Stimulated activated CD4-positive, alpha-beta T cell treated with anti-CD3 and anti-CD28 coated beads, Interleukin-12 subunit alpha, Interleukin-12 subunit beta, amount 100 ng/mL, for 4 hours (primary cell): ENCODE measurements at places on chromosomes 3 and 15.

DNA sequence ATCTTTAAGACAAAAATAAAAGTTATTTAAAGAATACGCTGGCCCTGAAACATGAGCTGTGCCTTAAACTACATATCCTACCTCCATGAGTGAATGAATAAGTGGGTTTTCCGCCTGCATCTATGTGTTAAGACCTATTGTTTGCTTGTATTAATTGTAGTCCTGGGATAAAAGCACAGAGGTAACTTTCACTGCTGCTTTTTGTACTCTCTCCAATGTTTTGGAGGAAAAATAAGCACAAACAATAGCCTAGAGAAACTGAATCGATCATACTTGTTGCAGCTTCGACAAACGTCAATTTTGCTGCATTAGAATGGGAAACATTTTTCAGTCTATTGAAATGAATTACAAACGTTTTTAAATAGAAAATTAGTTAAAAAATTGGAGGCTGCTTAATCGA lies 1.3 kb upstream of the CTNNB1 start:
- DNase-seq, result no peak

- no peak for DNase-seq
Measured at GRCh38 chr15:70826634-70827033, 27.3 kb downstream of the LARP6 start.

GRCh38 chr15:90565866-90566265 lies 36.1 kb downstream of the CRTC3 start:
- no peak for DNase-seq

- DNase-seq, result no peak
Measured at GRCh38 chr3:54273791-54274190, 151.4 kb downstream of the CACNA2D3 start.

GRCh38 chr3:117910820-117911521 lies 1123.7 kb downstream of the IGSF11 start:
- no peak for DNase-seq

DNA sequence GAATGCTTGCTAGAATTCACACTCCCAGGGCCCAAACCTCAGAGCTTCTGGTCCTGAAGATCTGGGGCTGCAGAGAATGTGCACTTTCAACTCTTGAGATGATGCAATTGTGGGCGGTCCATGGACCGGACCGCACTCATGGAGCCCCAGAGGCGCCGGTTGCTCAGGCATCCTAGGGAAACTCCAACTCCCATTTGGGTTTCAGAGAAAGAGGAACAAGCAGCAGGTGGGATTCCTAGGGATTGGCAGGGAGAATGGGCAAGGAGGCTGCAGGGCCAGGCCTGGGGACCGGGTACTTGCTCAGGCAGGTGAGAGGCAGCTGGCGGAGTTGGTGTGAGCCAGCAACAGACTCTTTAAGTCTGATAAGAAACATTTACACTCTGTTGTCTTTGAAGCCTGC lies 3.5 kb downstream of the NOX5 start:
- no peak for DNase-seq

DNA sequence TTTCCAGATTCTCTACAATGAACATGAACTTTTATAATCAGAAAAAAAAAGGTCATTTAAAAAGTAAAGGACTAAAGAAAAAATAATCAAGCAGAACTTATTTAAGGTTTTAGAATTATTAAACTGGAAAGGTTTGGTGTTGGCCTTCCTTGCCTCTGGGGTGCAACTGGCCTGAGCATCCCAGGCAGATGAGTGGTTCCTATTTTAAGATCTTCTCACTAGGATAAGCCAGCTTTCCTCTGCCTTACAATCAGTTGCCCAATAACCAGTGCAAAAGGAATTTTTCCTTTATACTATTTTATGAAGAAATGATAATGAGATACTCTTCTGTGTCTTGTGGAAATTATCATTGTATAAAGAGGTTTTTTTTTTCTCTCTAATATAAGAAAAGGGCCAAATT lies 56.6 kb downstream of the SEC22A start:
- no peak for DNase-seq

- DNase-seq, result no peak
Measured at GRCh38 chr3:100966049-100966491, 27.2 kb downstream of the ABI3BP start.

DNA sequence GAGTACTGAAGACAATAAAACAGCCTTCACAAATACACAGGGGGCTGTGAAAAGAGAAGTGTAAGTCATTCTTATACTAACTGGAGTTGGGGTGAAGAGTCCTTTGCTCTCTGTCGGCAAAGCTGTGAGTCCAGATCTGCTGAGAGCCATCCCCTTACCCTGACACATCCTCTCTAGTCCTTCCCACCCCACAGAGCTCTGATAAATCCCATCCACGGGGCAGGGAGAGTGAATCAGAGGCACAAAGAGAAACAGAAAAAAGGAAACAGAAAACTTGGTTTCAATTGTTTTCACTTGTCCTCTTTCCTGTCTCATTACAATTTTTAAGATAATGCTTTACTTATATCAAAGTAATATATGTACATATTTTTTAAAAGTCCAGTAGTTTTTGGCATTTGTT lies 18.2 kb upstream of the ZNF639 start:
- no peak for DNase-seq

DNA sequence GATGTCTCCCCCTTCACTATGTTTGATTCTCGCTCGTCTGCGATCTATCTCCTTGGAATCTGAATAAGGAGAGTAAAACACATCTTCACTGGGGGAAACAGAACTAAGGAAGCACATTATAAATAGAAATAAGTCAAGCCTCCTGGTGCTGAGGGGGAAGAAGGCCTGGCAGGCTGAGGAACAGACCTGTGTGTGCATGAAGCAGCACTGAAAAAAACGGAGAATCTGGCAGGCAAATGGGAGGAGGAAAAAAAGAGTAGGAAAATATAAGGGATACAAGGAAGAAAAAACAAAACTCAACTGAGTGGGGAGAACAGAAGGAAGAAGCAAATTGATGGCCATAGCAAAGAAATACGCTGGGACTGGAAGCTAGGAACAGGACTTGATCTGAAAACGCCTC lies 25.7 kb downstream of the PARP16 start:
- DNase-seq, result no peak

GRCh38 chr3:111539351-111540331 lies 2.4 kb upstream of the CD96 start:
- peak; percentile 56 for DNase-seq

DNA sequence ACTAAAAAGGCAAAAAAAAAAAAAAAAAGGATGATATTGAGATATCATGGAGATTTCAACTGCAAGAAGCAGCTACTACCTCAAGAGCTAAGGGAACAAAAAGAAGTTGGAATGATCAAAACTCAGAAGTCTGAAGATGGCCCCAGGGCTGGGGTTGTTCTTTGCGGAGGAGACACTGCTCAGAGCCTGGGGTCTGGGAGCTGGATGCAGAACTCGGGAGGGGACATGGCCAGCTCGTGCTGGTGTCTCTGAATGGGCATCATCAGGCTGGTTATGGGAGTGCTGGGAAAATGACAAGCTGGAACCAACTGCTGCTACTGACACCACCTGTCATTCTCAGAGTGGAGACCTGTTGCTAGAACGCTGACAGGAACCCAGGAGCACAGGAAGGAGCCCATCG lies 14.2 kb upstream of the ADIPOQ start:
- DNase-seq, result no peak

DNA sequence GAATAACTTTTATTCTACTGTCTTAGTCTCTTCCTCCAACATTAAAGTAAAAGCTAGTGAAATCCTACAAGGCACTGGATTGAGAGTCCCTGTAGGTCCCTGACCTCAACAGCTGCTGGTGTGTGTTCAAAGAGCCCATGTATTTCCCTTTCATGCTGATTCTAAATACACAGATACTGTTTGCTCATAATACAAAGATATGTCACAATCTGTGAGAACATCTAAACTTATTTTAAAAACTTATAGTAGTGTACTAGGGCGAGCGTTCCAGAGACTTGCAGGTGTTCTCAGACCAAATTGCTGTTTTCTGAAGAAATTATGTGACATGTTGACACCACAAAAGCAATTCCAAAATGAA lies 145.9 kb upstream of the LIPC start:
- no peak for DNase-seq

DNA sequence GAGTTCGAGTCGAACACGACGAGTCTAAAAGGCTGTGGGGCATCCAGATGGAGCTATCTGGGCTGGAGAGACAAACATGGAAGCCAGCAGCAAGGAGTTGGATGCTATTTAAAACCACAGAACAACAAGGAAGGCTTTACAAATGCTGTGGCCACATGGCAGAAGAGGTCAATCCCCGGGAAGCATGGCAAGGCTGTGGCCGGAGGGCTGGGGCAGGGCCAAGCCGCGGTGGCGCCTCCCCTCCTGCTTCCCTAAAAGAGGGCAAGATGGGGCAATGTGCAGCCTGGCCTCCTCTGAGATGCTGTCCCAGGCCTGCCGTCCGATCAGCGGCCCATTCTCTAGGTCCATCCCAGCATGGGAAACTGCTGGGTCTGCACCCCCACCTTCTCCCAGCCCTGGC lies 139.1 kb downstream of the SRGAP3 start:
- no peak for DNase-seq

- DNase-seq, result no peak
Measured at GRCh38 chr3:184755315-184755731, 43.5 kb upstream of the MAGEF1 start.

DNA sequence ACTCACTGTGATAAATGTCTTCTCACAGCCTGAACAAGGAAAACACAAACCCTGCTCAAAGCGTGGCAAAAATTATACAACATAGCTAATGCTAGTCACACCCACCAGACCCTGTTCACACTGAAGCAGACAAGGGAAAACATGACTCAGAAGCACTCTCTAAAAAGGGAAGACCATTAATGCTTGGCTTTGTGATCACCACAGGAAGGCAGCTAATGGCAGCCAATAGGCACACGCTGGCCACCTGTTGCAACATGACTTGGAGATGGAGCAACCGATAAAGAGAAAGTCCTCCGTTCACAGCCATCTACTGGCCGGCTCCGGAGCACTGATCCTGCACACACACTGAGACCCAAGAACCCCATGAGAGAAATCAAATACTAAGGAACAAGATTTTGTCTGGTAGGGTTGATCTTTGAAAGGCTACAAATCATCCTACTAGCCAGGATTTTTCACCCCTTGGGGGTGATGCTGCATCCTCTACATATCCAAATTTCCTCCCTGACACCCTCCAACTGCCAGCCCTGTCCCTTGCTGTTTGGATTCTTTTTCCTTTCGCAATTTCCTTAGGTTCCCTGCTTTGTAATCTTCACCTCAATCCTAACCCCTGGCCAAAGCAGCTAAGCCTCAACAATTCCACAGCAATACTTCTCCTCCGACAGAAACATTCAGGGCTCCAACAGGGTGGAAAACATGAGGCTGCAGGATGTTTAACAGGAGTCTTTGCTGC lies 3.2 kb downstream of the ZXDC start:
- no peak for DNase-seq

DNA sequence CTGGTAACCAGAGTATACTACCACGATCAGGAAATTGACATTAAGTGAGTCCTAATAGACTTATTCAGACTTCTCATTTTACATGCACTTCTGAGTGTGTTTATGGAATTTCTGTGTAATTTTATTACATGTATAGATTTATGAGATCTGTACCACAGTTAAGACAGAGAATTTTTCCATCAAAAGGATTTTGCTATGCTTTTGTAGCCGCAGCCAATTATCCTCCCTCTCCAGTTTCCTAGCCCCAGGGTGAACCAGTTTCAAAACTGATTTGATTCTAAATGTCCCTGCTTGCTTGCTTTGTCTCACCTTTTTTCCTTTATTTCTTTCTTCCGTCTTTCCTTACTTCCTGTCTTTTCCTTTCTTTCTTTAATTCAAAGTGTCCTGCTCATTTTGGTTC lies 661.2 kb upstream of the BCHE start:
- DNase-seq, result no peak

DNA sequence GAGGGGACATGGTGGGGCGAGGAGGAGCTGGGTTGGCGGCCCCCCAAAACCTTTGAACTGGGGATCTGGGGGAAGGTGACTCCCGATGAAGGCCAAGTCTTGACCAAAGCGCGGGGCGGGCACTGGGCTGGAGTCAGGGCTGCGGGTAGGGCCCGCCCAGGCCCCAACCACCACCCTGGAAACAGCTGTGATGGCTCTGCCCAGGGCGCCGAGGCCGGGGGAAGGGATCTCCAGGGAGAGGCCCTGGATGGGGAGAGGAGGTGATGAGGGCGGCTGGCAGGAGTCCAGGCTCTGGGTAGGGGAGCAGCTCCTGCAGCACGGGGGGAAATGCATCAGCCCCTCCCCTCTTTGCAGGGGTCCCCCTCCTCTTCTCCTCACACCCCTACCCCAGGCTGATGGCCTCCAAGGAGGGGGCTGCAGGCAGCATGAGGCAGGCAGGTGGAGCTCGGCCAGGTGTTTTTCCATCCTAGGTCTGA lies 5.9 kb upstream of the C15orf39 start:
- DNase-seq, result no peak

DNA sequence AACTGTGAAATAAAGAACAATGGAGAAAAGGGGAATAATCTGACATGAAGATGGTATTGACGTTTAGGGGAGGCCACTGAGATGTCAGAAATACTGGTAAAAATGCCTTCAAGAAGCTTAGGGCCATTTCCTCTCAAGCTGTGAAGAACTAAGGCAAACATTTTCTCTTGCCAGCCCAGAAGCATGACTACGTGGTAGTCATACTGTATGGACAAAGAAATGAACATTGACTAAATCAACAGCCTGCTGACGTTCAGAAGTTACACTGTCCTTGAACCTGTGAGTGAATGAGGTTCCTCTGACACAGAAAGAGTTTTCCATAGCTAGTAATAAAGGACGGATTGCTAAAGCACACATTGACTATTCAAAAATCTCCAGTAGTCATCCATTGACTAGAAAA lies 121.0 kb downstream of the P3H2 start:
- no peak for DNase-seq

DNA sequence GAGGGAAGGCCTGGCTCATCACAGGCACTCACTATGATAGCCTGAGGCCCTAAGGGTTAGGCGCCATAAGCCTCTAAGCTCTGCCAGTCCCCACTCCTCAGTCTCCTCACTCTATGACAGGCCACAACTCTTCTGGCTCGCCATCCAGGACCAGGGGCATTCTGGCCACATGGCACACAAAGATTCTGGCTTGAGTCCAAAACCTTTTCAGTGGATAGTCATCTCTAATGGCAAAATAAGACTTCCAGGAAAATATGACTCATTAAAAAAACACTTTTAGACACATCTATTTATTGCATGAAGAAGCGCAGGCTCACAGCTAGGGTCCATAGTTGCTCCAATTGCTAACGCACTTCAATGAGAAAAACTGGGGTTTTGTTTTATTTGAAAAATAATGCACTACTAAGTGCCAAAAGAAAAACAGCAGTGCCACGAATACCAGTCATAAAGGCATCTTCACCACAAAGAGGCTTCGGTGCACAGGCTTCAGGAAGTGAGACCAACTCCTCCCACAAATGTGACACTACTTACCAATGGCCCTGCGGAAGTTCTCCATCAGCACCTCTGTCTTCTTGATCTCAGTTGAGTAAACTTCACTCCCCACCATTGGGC lies 11.1 kb downstream of the RUVBL1 start:
- DNase-seq, result peak; percentile 13

GRCh38 chr3:188179006-188179966 lies 25.3 kb downstream of the LPP start:
- DNase-seq, result no peak

GRCh38 chr3:24937780-24938179 lies 443.1 kb upstream of the THRB start:
- DNase-seq, result no peak
